ENCODE measurements at places on chromosomes 4 and X.
A peak's percentile ranks its signal among the peaks of the same experiment; 100 is the strongest.

GRCh38 chrX:119147486-119147885, 19.9 kb upstream of the KIAA1210 start:
- no peak for DNase-seq

GRCh38 chrX:49019599-49020249, 17.7 kb upstream of the GRIPAP1 start:
- DNase-seq = no peak

- DNase-seq = no peak
Observed at GRCh38 chrX:724256-724655, 93.7 kb downstream of the SHOX start.

DNA sequence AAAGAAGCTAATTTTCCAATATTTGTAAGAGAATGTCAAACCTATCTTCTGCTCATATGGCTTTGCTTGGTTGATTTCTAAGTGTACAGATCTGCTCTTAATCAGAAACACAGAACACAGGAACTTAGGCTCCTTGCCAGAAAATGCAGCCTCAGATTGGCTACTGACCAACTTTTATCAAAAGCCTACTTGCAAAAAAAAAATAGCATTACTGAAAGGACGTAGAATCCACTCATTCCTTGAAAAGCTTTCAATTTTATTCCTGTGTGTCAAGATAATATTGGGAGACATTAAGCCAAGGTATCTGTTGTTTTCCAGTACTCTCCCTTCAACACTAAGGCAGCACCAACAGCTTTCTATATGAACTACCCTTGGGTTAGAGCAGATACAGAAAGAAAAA, 127.6 kb upstream of the INTU start:
- DNase-seq = no peak

GRCh38 chrX:115630204-115630603, 69.2 kb downstream of the PLS3 start:
- DNase-seq = no peak

DNA sequence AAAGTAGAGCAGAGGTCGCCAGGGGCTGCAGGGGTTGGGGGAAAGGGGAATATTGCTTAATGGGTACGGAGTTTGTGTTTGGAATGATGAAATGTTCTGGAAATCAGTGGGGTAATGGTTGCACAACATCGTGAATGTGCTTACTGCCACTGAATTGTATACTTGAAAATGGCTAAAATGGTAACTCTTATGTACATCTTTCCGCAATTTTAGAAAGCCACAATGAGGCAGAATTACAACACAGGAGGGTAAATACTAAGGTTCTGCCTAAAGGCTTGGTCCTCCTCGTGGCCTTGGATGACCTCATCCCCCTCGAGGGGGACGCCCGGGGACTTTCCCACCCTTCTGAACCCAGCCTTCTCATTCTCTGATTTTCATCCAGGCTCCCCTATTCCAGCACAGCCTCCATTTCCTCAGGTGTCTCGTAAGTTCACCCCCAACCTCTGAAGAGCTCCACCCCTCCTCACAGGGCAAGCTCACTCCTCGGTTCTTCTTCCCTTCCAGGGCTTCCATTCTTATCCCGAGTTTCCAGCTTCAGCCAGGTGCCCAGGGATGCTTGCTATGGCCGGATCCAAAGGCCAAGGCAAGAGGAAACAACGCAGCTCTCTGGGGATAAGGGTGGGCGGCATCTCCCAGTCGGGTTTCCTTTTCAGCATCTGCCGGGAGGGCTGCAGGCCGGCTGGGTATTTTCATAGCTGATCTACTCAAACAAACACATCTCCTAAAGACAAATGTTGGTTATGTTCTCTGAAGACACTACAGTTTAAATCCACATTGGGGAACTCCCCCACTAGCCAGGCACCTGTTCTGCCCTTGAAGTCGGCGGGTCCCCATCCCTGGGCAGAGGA, 71.3 kb upstream of the ACSL1 start:
- peak; percentile 74 for DNase-seq

DNA sequence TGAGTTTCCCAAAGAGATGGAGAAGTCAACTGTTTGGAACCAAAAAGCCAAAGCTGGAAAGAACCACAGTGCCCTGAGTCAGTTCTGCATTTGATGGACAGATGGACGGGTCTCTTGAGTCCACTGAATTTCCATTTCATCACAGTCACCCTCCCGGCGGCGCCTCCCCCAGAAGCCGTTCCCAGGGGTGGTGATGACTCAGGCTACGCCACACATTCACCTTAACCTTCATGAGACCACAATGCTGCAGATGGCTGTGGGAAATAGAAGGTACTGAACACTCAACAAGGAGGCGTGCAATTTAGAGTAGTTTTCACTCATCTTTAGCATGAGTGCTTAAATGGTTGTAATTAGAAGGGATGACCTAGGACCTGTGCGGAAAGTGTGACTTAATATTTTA, 61.3 kb downstream of the STOX2 start:
- no peak for DNase-seq

- DNase-seq = no peak
Observed at GRCh38 chr4:22072726-22073125, 124.2 kb upstream of the KCNIP4 start.

- DNase-seq = peak; percentile 82
Observed at GRCh38 chrX:41009850-41010846, 75.1 kb upstream of the USP9X start.

- DNase-seq = no peak
Observed at GRCh38 chrX:80388206-80388605, 32.0 kb upstream of the TENT5D start.

DNA sequence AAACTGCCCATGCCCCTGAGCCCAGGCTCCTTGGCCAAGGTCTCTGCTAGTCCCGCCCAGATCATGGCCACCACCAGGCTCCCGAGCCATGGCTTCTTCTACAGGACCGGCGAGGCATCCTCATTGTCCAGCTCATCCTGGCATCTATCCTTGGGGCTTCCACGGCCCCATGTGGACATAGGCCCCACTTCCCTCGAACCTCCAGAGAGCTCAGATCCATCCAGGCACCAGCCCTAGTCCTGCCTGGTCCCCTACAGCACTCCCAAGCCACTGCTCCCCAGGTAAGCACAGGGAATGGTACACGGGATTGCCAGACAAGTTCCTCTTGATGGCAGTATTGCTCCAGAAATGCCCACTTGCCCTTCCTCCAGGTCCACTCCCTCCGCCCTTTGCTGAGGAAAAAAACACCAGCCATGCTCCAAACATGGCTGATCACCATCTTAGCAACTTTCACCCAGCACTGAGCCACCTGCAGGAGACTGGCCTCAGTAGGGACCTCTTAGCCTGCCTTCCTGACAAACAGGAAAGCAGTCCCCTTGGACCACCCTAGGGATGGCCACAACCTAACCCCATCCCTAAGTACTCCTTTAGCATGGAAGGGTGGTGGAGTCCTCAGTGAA, 272.1 kb upstream of the AGTR2 start:
- DNase-seq = peak; percentile 76

DNA sequence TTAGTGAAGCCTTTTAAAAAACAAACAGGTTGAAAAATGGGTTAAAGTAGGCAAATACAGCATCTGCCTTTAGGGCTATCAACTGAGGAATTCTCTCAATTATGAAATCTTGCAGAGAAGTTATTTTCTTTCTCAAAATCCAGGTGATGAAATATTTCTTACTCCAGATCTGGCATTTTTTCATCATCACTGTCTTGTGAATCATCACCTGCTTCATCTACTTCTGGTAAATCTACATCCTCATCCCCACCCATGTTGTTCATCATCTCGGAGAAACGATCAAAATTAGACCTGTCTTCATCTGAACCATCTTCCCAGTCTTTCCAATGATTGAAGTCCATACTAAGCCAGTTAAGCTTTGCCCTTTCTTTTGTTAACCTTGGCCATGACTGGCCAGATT, 33.3 kb upstream of the HPF1 start:
- no peak for DNase-seq

DNA sequence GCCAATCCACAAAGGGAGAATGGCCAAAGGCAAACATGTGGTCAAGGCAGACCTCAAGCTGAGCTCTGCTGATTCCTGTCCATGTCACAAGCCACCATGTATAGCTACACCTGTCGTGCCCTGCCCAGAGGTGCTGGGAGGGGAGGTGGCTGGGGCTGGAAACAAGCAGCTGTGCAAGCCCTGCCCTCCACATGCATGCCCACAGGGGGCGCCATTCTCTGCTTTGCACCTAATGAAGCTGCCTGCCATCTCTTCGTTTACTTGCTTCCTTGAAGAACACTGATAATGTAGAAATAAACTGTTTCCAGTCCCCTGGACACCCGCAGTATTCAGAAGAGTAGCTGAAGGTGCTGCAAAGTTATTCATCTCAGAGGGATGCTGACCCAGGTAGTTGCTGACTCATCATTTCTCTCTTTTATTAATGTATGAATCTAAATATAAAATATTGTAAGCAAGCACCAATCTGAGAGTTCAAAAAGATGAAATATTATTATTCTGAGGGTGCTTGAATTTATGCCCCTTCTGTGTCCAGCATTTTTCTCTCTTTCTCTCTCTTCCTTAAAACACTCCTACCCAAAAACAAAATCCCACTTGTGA, 278.6 kb downstream of the ADGRA3 start:
- DNase-seq = peak; percentile 51

DNA sequence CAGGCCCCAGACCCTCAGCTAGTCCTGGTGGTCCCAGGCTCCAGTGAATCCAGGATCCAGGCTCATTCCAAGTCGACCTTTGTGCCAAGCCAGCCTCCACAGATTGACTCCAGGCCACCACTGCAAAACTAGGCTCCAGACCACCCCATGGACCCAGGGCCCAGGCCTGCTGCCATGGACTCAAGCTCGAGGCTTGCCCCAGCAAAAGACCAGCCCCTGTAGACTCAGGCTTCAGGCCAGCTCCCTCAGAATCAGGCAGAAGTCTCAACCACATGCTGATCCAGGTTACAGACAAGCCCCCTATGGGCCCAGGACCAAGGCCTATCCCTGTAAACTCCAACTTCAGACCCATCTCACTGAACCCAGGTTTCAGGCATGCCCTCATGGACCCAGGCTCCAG, 692.4 kb downstream of the PCDH19 start:
- DNase-seq = no peak

DNA sequence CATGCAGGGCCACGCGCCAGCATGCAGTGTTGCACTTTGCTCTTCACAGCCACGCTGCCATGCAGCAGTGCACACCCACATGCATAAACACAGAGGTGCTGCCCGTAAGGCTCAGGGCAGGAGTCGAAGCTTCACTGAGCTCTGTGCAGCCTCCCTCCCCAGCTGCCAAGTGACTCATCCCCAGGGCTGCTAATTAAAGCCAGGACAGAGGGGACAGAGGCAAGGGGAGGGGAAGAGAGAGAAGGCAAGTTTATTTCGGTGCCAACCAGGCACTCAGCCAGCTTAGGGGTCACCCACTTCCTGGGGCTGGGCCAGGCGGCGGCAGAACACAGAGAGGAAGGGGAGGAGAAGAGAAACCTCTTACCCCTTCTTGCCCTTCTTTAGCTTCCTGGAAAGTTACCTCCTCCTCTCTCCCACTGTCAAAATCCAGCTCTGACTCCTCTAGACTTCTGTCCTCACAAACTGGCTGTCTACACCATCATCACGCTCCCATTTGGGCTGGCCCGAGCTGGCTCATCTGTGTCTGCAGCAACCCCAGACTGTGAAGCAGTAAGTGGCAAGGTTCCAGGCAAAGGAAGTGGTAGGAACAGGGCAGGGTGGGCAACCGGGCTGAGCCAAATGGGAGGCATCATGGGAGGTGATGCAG, 6.2 kb upstream of the IQSEC2 start:
- peak; percentile 47 for DNase-seq

DNA sequence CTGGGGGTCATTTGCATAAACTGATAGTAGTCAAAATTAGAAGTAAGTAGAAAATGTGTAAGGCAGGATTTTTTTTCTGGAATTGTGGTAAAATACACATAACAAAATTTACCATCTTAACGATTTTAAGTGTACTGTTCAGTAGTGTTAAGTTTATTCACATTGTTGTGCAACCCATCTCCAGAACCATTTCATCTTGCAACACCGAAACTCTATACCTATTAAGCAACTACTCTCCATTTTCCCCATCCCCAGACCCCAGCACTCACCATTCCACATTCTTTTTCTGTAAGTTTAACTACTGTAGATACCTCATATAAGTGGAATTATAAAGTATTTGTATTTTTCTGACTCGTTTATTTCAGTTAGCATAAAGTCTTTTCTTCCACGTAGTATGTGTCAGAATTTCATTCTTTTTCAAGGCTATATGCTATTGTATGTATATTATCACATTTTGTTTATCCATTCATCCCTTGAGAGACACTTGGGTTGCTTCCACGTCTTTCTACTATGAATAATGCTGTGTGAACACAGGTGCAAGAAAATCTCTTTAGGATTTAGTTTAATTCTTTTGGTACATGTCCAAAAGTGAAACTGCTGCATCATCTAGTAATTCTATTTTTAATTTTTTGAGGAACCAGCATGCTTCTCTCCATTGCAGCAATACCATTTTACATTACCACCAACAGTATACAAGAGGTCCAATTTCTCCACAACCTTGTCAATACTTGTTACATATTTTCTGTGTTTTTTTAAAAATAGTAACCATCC, 39.1 kb upstream of the NSUN7 start:
- no peak for DNase-seq

DNA sequence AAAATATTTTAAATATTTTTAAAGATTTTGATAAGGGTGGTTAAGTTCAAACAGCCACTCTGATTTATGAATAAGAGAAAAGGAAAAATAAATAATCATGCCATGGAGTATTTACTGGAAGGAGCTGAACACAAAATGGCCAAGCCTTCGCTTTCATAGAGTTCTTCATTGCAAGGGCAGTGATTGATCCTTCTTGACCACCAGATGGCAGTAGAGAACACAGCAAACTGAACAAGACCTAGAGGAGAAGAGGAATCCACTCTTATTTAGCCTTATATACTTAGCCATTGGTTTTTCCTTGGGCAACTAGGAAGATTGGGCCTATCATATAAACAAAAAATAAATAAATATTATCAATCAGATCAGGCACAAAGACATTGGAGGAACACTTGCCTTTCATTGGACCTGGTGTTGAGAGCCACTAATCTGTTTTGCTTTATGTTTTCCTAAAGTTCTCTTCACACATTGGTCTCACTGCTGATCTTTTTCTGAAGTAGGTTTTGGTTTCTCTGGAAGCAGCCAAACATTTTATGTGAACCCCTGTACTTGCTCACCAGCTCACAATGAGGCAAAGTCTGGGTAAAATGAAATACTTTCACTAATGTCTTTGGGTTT, 58.1 kb upstream of the PARM1 start:
- DNase-seq = peak; percentile 19

- DNase-seq = no peak
Observed at GRCh38 chrX:39261446-39262147, 460.3 kb downstream of the MID1IP1 start.

DNA sequence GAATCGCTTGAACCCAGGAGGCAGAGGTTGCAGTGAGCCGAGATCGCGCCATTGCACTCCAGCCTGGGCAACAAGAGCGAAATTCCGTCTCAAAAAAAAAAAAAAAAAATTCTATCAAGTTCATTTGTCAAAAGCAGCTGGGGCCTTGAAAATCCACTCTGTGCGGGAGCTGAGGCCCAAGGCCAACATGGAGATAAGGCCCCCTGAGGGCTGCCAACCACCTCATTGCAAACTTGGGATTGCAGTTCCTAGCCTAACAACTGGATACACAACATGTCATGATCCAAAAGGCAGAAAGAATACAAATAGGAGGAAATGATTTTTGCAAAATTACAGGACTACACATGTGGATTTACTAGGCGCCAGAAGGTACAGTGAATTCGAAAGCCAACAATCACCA, 22.5 kb upstream of the PRDX4 start:
- DNase-seq = no peak
